ENCODE measurements at places on chromosomes 6 and 20.

DNA sequence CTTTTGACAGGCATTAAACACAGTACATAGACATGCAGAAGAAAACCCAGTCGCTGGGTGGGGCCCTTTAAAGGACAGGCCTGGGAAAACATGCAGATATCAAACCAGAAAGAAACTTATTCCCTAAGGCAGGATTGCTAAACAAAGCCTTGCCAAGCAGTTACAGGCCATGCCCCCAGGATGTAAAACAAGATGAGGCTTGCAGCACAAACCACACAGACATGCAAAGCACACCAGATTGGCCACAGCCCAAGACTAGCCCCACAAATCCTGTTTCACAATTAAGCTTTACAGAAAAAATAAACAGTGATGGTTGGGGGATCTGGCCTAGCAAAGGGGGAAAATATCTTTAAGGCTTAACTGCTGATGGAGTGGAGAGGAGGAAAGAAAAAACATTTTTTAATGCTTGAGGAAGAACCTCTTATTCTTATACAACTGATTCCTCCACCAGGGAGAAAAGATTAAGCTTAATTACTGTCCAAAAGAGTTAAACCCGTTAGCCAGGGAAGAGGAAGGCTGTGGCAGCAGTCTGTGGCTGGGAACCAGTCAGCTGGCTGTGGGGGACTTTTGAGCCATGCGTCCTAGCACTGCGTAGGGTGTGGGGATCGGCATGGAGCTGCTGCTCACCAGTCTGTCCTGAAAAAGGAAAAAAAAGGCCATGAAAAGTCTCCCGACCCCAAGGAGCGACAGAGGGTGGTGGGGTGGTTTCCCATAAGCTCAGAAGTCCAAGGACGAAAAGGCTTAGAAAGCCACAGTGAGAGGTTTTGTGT lies 28.4 kb downstream of the COL19A1 start:
- DNase-seq: peak; percentile 72

DNA sequence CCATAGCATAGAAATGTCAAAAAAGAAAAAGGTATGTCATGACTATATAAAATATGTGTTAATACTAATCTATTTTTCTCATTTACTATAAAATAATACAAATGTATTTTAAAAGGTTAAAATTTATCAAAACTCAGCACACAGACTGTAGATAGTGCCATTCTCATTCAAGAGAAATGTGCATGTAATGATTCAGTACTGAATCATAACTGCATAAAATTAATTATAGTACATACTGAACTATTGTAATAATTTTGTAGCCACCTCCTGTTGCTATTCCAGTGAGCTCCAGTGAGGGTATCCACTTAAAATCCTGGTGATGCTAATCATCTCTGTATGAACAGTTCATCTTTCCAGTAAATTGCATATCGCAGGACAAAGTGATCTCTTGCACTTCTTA lies 82.8 kb downstream of the HMGCLL1 start:
- DNase-seq: no peak

- no peak for DNase-seq
Observed at GRCh38 chr6:93344333-93344835, 75.0 kb downstream of the EPHA7 start.

- no peak for DNase-seq
Observed at GRCh38 chr6:169231790-169232506, 21.7 kb downstream of the THBS2 start.

- DNase-seq: no peak
Observed at GRCh38 chr6:2725999-2726567, 24.6 kb downstream of the MYLK4 start.

DNA sequence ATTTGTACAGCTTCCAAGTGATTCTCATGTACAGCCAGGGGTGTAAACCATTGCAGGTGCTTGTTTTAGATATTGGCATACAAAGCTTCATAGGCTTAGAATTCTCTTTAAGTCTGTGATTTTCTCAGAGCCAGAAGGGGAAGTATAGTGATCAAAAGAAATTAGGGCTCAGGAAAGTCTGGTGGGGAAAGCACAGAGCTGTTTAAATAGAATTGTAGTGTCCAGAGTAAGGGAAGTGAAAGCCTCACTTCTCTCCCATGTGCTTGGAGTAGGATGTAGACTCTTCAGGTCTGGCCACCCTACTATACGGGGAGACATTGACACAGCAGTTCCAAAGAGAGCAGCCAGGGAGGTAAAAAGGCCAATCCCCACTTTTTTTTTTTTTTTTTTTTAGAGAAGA lies 10.4 kb downstream of the GCNT2 start:
- DNase-seq: no peak

- no peak for DNase-seq
Observed at GRCh38 chr6:126156973-126157372, 170.6 kb downstream of the TRMT11 start.

DNA sequence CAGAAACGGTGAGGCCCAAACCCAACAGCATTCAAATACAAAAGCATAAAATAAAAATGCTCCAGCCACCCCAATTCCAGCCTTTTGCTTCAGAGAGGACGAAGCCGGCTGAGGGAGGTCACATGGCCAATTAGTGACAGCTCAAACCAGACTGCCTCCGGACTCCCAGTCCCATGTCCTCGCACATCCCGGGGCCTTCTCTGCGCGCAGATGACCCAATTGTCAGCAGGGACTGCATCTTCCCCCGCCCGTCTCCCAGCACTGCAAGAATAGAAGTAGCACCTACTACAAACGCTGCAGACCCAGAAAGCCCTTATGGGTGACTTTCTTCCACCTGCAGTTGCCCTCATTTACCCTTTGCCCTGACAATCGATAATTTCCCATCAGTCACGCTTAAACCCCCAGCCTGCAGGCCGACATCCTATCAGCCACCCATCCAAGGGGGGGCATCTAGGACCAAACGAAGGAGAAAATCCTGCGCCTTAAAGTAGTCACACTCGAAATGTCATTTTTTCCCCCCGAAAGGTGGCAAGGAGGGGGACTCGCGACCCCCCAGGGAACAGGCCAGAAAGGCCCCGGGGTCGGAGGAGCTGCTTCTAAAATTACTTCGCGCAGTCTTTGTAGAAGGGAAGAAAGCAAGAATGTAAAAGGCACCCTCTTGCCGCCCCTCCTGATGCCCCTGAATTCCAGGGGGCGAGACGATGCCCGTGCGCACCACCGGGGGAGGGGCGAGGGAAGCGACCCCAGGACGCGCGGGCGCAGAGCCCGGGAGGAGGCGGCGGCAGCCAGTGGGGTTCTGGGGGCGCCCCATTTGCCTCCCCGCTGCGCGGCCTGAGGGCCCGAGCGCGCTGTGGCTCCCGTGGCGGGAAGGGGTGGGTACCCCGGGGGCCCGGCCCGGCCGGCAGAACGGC lies 792 bp downstream of the SLC23A2 start:
- peak; percentile 21 for DNase-seq

DNA sequence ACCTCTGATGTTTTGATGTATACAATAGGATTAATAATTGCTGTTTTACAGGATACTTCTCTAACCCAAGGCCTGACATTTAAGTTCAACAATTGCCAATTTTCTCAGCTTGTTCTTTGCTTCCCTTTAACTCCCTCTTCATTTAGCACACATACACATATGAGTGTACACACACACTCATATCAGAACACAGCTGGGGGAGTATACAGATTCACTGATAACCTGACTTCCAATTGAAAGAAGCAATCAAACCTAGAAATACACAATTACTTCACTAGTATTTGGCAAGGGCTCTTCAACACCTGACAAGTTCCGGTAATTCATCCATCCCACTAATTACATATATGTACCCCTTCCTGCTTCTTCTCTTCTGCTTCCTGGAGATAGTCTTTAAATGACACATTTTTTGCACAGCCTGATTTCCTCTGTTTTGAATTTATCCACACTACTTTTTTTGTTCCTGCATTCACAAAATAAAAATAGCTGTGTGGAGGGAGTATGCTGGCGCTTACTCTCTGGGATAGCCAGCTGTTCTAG lies 11.2 kb downstream of the UST start:
- no peak for DNase-seq

DNA sequence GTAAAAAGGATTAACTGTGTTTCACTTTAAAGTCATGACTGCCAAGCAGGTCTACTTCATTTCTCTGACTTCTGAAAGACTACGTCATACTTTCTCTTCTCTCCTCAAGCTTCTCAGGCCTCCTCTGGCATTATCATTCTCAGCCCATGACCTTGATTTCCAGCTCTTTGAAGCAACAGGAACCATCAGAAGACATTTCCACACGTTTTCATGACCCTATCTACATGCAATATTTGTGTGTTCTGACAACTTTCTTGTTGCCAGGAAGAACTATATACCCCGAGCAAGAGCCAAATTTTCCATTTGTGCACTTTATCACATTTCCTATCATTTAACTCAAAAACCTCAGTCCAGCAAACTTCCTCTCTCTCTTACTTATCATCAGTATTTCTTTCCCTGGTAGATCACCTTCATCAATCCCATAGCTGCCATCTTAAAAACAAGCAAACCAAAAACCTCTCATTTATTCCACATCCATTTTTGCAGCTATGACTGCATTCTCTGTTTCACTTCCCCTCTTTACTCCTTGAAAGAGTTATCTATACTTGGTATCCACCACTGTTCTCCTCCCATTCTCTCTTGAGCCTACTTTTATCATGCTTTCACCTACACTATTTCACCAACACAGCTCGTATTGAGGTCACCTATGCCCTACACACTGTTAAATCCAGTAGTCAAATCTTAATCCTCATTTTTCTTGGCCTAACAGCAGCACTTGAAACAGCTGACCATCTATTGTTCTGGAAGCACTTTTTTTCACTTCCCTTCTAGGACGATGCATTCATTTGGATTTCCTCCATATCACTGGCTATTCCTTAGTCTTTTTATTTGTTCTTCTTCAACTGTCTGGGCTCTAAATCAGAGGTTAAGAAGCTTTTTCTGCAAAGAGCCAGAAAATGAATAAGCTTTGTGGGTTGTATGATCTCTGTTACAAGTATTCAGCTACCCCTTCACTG lies 47.1 kb downstream of the STX7 start:
- no peak for DNase-seq

DNA sequence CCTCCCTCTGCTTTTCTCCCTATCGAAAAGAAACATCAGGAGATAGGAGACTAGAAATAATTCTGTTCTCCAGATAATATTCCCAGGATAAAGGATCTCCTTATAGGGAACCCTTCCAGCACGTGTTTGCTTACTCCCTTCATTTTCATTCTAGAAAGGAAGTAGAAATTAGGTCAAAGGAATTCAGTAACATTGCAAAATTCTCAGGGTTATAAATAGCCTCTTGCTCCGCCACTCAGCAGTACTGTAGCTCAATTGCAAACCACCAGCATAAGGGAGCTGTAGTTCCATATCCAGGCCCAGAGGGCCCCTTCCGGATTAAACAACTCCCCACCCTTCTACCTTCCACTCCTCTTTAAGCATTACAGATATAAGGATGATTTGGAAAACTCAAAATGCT lies 6.2 kb downstream of the ELMO2 start:
- DNase-seq: no peak

DNA sequence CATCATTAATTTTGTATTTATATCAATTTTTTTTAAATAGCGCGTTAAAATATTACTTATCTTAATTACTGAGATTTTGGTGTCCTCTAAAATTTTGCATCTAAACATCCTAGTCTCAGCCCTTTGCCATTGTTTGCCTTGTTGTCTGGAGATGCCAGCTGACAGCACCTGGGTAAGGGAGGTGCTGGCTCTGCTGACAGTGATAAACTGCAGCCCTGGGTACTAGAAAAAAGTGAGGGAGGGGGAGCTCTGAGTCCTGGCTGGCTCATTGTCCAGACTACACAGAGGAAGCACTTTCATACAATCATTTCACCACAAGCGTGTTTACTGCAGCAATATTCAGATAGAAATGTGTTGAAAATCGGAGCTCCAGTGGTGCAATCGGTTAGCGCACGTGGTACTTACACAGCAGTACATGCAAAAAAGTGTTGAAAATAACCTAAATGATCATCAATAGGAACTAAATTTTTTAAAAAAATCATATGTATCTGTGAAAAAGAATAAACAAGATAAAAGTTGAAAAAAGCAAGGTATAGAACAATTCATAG lies 18.5 kb upstream of the UBR2 start:
- DNase-seq: no peak

GRCh38 chr6:44452725-44453124 lies 65.2 kb downstream of the CDC5L start:
- no peak for DNase-seq

DNA sequence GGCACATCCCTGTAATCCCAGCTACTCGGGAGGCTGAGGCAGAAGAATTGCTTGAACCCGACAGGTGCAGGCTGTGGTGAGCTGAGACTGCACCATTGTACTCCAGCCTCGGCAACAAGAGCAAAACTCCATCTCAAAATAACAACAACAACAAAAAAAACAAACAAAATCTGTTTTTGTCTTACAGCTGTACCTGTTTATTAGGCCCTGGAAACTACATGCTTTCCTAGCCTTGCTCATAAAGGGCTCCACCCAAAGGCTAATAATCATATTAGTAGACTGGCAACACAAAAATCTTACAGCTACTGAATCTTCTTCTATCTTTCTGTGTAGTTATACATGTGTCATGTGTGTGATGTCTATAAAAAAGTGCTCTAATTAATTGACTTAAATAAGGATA lies 503.9 kb upstream of the EYS start:
- DNase-seq: no peak

DNA sequence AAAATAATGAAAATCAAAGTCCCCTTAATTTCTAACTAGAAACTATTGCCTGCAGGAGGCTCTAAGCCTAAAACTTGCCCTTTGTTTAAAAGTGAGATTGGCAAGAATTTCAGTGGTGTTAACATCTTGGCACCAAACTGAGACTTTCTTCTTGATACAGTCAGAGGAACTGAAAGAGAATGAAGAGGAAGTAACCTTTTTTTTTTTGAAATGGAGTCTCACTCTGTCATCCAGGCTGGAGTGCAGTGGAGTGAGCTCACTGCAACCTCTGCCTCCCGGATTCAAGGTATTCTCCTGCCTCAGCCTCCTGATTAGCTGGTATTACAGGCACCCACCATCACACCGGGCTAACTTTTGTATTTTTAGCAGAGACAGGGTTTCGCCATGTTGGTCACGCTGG lies 3.6 kb downstream of the DOP1A start:
- no peak for DNase-seq

DNA sequence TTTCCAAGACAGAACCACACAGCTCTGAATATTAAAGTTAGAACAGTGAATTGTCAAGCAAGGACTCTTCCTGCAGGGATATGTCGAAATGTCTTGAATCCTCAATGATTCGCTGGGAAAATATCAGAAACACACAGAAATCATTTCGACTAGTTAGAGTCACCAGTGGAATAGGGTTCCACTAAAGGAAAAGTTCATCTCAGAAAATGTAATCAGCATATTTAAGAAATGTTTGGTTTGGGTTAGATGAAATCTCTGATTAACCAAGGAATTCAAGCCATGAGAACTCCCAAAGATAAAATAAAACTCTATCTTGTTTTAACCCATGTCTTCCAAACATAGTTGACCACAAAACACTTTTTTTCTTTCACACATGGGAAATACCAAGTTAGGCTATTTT lies 621.0 kb upstream of the NRSN1 start:
- no peak for DNase-seq

Data from NCI-H1105 (cell line).